ENCODE measurements at places on chromosomes 13 and 19. TPM values are rescaled to one million over a fixed set of nuclear protein-coding genes. Genes with fewer than 3 reads are reported as not detected.

CDX2 gene
- total RNA-seq = not detected

GRCh38 chr13:78460176-78460575, 143.2 kb downstream of the POU4F1 start:
- ATAC-seq = no peak

GRCh38 chr13:29925457-29926097, 75.2 kb upstream of the UBL3 start:
- no peak for ATAC-seq

GRCh38 chr19:52464798-52465470, 11.6 kb downstream of the ZNF578 start:
- ATAC-seq = no peak

DNA sequence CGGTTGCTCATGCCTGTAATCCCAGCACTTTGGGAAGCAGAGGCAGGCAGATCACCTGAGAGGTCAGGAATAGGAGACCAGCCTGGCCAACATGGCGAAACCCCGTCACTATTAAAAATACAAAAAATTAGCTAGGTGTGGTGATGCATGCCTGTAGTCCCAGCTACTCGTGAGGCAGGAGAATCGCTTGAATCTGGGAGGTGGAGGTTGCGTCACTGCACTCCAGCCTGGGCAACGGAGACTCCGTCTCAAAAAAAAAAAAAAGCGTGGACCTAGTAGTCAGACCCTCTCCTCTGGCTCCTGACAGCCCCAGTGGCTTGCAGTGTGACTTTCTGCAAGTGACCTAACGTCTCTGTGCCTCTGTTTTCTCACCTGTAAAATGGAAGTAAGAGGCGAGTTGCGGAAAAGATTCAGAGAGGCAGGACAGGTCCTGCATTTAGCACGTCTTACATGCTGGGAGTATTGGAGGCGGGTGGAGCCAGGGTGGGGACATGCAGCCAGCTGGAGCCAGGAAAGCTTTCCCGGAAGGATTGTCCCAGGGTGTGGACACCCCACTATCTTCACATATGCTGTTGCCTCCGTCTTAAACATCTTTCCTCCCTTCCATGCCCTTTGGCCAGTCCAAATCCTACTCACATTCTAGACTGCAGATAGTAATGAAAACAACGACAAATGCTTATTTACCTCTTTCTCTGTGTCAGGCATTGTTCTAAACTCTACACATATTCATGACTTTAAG, 2.9 kb downstream of the TUBB4A start:
- ATAC-seq = no peak

- no peak for ATAC-seq
Observed at GRCh38 chr13:78764665-78765064, 105.7 kb upstream of the OBI1 start.
